ENCODE measurements at places on chromosomes 12 and 14.

- no peak for DNase-seq
Observed at GRCh38 chr14:75589931-75590330, 11.5 kb downstream of the FLVCR2 start.

GRCh38 chr14:34713681-34714319 lies 593 bp downstream of the CFL2 start:
- no peak for DNase-seq

- no peak for DNase-seq
Observed at GRCh38 chr12:92140896-92141536, 4.6 kb downstream of the BTG1 start.

GRCh38 chr14:61542848-61543790 lies 152.2 kb upstream of the HIF1A start:
- no peak for DNase-seq

DNA sequence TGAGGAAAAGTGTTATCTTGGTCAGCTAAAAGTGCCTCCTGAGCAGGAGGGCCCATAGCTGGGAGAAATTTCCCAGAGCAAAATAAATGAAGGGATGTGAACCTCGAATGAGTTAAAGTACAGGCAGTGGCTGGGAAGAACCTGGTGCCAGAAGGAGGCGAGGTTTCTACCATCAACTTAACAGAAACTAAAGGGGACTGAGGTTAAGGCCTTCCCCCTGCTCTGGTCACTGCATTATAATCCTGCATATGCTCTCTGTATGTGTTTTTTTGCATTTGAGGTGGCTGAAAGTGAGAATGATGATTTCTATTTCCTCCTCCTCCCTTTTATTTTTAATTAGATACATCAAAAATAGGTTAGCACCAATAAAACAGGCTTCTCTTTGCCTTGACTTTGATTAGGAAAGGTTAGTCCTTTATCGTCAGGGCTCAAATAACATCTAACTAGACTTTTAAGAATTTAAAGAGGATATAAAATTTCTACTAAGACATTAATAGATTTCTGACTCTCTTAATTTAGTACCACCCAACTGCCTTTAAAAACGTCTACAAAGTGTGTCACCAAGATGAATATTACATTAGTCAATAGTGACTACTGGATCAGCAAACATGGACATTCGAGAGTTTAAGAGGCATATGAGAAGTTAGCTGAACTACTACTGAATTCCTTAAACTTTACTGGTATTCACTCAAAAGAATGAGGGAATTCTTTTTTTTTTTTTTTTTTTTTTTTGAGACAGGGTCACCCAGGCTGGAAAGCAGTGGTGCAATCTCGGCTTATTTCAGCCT lies 49.2 kb downstream of the GALNT4 start:
- DNase-seq = no peak

DNA sequence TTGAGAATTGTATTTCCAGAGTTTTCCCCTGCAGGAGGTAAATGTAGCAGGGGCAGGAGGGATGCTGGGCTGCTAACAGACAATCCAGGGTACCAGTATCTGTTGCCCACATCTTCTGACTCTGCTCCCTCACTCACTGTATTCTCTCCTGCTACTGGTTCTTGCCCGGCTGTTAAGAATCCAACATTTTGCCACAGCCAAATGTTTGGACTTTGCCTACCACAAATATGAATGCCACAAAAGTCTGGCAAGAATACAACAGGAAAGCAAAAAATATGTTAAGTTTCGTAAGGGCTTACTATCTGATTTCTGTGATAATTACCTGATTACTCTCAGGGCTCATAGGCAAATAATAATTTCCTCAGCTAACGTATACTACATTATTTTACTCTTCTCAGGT lies 160.0 kb downstream of the BCAT1 start:
- no peak for DNase-seq

- no peak for DNase-seq
Observed at GRCh38 chr12:10184261-10184843, 5.5 kb downstream of the TMEM52B start.

- DNase-seq = no peak
Observed at GRCh38 chr14:101889366-101889765, 75.0 kb upstream of the DYNC1H1 start.

DNA sequence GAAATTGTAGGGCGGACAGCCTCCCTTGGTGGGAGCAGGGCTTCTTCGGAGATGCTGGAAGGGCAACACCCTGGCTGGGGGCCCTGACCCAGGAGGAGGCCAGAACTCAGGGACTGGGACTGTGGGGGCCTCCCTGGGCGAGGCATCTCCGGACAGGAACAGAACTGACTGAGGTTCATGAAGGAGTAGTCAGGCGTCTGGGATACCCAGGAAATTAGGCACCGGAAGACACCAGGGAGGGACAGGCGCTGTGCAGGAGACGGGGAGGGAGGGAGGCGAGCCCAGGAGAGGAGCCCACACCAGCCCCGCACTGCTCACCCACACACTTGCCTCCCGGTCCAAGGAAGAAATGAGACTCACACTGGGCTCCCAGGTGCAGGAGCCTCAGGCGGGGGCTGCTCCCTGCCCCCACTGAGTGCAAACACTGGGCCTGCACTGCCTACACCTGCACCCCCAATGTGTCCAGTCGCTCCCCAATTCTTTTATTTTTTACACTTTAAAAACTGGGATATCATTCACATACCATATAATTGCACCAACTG lies 262.6 kb upstream of the SFSWAP start:
- no peak for DNase-seq

- DNase-seq = no peak
Observed at GRCh38 chr12:128137140-128137539, 129.8 kb upstream of the TMEM132C start.

DNA sequence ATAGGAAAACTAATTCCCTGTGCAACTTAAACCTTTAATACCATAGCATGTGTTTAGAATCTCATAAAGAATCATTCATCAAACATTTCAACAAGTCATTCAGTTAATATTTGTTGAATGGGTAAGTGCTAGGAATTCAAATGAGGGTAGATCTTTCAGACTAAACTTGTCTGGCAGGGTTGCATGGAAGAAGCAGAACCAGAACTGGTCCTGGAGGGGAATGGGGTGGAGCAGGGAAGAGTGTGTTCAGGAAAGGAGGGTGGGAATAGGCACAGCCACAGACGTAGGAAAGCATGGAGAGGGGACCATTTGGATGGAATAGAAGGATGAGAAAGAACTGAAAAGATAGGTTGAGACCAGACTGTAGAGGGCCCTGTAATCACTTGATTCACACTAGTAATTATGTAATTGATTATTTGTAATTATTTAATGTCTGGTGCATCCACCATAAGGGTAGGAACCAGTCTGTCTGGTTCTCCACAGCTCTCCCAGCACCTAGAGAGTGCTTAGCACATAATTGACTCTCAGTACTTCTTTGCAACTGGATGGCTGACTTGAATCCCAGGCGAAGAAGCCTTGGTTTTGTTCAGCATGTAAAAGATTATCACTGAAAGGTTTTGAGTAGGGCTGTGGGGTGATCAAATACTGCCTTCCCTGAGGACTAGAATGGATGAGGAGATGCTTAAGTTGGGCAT lies 3.0 kb upstream of the MAP3K9 start:
- DNase-seq = no peak

Data from GM12891 (cell line).